Fibroblast of the aortic adventitia (primary cell): ENCODE measurements at places on chromosomes 16 and 17. TPM values are rescaled to one million over a fixed set of nuclear protein-coding genes. Genes with fewer than 3 reads are reported as not detected.

- no peak for DNase-seq
These were observed 313.8 kb downstream of the C16orf95 start for GRCh38 chr16:87003414-87003755.

DNA sequence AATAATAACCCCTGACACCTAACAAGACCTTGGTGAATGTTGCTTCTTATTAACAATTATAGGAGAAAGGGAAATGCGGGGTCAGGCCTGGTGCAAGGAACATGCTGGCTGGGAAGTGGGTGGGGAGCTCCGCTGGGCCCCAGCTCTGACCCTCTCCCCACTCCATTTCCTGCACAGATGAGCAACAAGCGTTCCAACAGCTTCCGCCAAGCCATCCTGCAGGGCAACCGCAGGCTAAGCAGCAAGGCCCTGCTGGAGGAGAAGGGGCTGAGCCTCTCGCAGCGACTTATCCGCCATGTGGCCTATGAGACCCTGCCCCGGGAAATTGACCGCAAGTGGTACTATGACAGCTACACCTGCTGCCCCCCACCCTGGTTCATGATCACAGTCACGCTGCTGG, 23.0 kb downstream of the RHBDL3 start:
- no peak for DNase-seq

GRCh38 chr17:82315703-82316358, 1.6 kb downstream of the CD7 start:
- DNase-seq: no peak

The SLC5A10 gene
- total RNA-seq: not detected in 2 replicates

GRCh38 chr17:64115043-64115698, 14.8 kb downstream of the ERN1 start:
- peak; percentile 78 for DNase-seq

DNA sequence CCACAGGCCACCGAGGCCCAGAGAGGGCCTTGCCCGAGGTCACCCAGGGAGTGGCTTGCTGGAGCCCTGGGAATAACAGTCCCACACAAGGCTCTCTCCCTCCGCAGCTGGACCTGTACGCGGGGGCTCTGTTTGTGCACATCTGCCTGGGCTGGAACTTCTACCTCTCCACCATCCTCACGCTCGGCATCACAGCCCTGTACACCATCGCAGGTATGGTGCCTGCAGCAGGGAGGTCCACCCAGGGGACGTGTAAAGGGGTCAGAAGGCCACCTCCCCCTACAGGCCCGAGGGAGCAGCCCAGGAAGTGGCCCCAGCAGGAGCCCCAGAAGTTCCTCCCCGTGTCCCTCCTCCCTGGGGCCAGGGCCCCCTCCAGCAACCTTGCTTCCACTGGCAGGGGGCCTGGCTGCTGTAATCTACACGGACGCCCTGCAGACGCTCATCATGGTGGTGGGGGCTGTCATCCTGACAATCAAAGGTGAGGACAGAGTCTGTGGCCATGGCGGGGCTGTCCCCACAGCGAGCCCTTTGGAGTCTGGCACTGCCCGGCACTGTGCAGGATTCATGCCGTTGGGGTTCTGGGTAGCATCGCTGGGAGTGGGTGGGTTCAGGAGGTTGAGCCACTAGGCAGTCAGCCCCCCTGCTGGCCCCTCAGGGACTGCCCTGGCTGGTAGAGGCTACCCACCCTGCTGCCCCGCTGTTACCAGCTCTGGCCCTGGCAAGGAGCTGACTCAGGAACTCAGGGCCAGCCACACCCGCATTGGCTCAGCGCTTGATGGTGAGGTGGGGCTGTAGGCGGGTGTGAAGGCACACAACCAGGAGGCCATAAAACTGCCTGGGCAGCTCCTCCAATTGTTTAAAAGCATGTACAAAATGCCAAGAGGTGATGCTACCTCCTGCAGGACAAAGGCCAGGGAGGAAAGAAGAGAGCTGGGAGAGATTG, 17.3 kb downstream of the SLC5A10 start:
- DNase-seq: peak; percentile 33

The NEUROD2 gene
- not detected in 2 replicates for total RNA-seq

The TERB1 gene
- 0.08 and 0.09 TPM in 2 replicates for total RNA-seq

DNA sequence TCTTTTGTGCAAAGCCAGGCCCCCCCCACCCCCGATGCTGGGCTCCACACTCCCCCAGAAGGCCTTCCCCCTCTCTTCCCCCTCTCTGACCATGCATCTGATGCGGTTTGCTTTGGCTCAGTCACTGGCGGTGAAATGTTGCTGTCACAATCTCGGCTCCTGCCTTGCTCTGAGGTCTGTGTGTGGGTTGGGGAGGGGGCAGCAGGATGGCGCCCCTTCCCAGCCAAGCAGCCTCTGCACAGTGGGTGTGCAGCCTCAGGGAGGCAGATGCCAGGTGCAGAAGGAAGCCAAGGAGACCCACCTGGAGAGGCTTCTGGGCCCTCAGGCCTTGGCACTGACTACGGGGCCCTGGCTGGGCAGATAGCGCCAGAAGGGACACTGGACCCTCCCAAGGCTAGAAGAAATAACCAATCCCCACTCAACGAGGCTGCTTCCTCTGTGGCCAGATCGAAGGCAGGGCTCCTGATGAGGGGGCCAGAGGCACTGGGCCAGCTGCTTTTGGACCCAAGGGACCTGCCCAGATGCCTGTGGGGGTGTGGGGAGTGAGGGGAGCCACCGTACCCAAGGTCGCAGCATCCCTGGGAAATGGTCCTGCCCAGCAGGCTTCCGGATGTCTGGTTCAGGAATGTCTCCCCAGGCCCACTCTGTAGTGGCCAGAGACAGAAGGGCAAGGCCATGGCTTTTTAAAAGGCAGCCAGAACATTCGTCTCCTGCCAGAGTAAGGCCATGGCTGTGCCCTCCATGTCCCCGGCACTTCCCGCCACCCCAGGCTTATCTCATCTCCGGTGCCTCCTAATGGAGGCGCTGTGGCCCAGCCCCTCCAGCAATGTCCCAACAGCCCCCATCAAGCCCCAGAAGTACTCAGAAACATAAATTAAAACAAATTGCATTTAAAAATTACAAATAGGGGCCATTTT, 43.4 kb upstream of the SLC38A10 start:
- peak; percentile 19 for DNase-seq

GRCh38 chr17:82228278-82228841, 482 bp upstream of the SLC16A3 start:
- no peak for DNase-seq

GRCh38 chr16:30076276-30076791, 540 bp downstream of the PPP4C start:
- DNase-seq: peak; percentile 31

GRCh38 chr16:65908568-65908967, 457.9 kb upstream of the CDH5 start:
- no peak for DNase-seq

The KRT39 gene
- not detected in 2 replicates for total RNA-seq

DNA sequence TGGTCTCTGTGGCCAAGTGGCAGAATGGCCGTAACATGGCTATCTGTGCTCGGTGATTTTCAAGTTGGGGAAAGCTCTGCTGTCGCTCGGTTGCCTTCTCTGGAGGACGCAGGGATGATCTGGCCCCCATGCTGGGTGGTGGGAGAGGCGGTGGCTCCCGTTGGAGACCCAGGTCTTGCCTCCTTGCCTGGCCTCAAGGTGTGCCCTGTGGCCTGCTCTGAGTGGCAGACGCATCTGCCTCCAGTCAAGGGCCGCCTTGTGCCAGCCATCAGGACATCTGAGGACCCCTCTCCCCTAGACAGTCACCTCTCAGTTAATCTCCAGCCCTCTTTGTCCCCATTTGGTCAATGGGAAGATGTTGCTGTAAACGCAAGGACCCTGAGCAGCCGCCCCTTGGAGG, 165.9 kb downstream of the CCDC182 start:
- DNase-seq: no peak

The TMC7 gene
- total RNA-seq: 0.41 and 1.5 TPM in 2 replicates

GRCh38 chr17:27345141-27345904, 51.4 kb downstream of the WSB1 start:
- no peak for DNase-seq

DNA sequence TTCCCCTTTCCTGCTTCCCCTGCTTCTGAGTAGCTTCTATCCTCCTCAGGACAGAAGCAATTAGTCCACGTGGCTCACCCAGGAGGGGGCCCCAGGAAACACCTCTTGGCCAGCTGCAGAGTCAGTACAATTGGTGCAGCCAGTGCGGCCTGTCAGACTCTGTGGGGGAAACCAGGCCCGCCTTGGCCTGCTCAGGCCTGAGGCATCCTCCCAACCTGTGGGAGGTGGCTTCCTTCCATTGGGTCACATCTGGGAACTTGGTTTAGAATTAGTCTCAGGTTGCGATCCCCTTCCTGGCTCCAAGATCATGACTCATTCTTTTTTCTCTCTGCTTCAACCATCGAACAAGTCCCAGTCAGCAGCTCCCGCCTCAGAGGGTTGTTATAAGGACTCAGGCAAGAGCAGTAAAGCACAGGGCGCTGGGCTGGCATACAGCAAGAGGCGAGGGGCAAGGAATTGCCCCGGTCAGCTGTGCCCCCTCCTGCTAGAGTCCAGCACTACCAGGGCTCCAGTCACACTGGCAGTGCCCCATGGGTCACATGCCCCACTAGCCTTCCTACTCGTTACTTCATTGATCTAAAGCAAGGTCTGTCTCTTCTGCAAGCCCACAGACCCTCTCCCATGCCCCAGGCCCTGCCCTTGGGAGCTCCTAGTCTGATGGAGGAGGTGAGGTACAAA, 8.1 kb upstream of the EPX start:
- peak; percentile 36 for DNase-seq

GRCh38 chr16:78142788-78143187, 43.3 kb downstream of the WWOX start:
- peak; percentile 77 for DNase-seq

The ZNF205 gene
- total RNA-seq: 12.3 and 14.7 TPM in 2 replicates

GRCh38 chr16:28549301-28549899, 4.3 kb upstream of the SGF29 start:
- DNase-seq: peak; percentile 66

GRCh38 chr17:43680461-43680860, 18.7 kb upstream of the MEOX1 start:
- no peak for DNase-seq

The MMP25 gene
- not detected in 2 replicates for total RNA-seq

- DNase-seq: peak; percentile 76
These were observed 8.4 kb upstream of the SHCBP1 start for GRCh38 chr16:46629331-46630219.

- no peak for DNase-seq
These were observed 13.4 kb upstream of the SLC38A8 start for GRCh38 chr16:84055801-84056634.

DNA sequence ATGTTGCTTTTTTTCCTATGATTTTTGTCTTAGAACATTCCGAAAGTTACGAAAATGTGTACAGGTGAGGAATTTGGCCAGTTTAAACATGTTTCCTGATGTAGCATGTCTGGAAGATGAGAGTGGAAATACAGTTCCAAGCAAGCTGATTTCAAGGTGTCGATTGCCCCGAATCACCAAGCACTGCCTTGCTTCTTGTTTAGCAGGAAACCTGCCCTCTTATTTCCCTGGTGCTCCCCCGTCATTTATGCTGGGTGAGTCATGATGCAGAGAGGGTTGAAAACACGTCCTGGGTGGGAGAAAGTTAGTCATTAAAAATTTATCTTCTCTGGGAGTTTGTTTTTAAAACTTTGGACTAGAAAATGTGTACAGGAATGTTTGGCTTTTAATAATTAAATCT, 608.6 kb upstream of the EEF2KMT start:
- DNase-seq: no peak

DNA sequence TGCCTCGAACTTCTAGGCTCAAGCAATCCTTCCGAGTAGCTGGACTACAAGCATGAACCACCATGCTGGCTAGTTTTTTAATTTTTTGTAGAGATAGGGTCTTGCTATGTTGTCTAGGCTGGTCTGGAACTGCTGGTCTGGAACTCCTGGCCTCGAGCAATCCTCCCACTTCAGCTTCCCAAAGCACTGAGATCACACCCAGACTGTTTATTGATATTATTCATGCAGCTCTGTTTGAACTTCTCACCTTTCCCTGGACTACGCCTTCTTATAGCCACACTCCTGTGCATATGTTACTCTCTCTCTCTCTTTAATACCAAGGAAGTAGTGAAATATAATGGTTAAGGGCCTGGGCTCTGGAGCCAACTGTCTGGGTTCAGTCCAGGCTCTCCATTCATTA, 4.6 kb downstream of the COG7 start:
- DNase-seq: peak; percentile 27

DNA sequence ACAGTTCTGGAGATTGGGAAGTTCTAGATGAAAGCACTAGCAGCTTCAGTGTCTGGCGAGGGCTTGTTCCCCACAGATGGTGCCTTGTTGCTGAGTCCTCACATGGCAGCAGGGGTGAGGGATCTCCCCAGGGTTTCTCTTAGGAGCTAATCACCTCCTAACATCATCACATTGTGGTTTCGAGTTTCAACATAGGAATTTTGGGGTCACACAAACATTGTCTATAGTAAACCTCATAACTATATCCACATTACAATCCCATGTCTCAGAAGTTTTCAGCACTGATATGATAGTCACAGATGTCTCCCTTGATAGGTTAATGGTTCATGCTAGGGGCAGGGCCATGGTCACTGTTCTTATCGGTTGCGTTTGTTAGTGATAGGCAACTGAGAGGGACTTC, 13.8 kb downstream of the CLUAP1 start:
- peak; percentile 25 for DNase-seq

The CLEC10A gene
- total RNA-seq: not detected in 2 replicates

DNA sequence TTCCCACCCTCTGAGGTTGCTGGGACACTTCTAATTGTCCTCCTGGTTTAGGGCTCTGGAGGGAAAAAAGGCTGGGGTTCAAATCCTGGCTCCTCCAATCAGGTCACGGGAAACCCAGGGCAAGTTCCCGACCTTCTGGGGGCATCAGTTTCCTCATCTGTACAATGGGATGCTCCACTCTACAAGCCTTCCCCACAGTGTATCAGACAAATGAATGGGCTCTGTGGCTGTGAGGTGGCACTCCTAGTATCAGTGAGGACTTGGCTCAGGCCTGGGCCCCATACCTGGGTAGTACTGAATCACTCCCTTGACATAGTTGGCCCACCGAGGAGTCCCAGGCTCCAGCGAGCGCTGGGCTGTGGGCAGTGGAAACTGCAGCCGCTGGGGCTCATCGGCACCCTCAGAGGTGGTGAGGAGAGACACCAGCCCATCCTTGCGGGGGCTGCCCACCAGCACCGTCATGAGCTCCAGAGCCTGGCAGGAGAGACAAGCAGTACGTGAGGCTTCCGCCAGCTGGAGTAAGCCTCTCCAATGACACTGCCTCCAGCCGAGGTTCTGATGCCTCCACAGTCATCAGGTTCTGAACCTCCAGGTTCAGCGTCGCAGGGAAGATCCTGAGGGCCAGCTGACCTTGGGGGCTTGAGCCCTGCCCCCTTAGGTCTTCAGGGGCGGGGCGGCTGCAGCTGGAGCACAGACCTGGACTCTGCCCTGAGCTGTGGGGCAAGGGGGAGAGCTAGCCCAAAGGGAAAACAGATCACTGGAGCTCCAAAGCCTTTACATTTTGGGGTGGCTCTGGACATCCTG, 1.2 kb downstream of the GALK1 start:
- DNase-seq: no peak

- DNase-seq: no peak
These were observed 45.3 kb upstream of the SEC14L1 start for GRCh38 chr17:77095461-77095860.

GRCh38 chr17:48060249-48060648, 12.1 kb downstream of the NFE2L1 start:
- DNase-seq: no peak

The SYNGR3 gene
- total RNA-seq: 0.98 and 1.4 TPM in 2 replicates

The TBC1D3I gene
- total RNA-seq: 0.09 TPM in 1 of 2 replicates, not detected in the other

GRCh38 chr16:26983426-26983825, 83.3 kb upstream of the C16orf82 start:
- DNase-seq: no peak
